Endodermal cell (in vitro differentiated cells): ENCODE measurements at places on chromosomes 16 and 17. TPM values are rescaled to one million over a fixed set of nuclear protein-coding genes. Genes with fewer than 3 reads are reported as not detected.

SLFN12L gene
- total RNA-seq = not detected in 2 replicates

GRCh38 chr16:866252-866896, 65.8 kb upstream of the GNG13 start:
- H3K4me3 ChIP-seq = no peak overlapping the region
- no peak for DNase-seq
- H3K27me3 ChIP-seq = no peaks in the 10 kb centered on the region
- H3K36me3 ChIP-seq = no peaks in the 10 kb centered on the region

DNA sequence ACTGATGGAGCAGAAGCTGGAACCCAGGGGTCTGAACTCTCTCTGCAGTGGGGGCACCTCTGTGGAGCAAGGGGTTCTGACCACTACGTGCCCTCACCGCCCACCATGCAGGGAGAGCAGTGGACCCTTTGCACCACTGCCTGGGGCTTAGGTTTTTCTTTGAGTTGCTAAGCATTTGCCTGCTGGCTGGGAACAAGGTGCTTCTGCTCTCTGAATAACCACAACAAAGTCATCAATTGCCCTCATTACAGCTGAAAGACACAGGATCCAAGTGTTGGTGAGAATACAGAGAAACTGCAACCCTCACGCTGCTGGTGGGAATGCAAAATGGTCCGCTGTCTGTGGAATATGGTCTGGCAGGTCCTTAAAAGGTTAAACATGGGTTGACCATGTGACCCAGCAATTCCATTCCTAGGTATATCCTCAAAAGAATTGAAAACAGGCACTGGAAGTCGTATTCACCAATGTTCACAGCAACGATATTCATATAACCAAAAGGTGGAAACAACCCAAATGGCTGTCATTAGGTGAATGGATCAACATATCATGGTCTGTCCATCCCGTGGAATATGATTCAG, 22.8 kb downstream of the NLRC3 start:
- DNase-seq = no peak
- no peaks in the 10 kb centered on the region for H3K36me3 ChIP-seq
- H3K4me1 ChIP-seq = no peaks in the 10 kb centered on the region
- no peak overlapping the region for H3K4me3 ChIP-seq

CCL3 gene
- not detected in 3 replicates for total RNA-seq

DNA sequence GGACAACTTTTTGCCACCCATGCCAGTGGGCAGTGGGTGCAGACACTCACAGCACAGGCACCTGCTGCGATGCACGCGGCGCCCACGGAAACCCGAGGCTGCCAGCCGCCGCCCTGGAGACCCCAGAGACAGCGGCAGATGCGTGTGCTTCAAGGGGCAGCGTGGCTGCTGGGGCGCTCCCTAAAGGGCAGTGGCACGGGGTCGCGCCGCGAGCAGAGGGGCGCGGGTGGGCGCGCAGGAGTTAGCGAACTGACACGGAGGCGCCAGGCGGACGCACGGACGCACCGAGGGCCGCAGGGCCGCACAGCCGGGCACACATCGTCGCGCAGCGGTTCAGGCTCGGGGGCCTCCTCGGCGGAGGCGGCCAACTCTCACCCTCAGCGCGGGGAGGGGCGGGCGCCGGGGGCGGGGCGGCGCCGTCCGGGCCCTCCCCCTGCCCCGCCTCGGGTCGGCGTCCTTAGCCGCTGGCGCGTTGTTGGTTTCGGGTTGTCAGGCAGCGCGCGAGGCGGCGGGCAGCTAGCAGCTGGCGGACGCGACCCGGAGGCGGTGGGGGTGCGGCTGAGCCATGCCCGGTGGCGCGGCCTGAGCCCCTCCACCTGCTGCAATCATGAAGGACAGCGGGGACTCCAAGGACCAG, at the start of gene KIF19:
KIF19 (plus strand) TSS at position 484 of the 637 bp plus-strand sequence; CDS start at position 608, 124 bp downstream.
- H3K27me3 ChIP-seq = peaks cover 36% of the 10 kb centered on the region
- H3K4me3 ChIP-seq = peak within 1 kb of the TSS; percentile 80
- no peaks in the 10 kb centered on the region for H3K4me1 ChIP-seq

DNA sequence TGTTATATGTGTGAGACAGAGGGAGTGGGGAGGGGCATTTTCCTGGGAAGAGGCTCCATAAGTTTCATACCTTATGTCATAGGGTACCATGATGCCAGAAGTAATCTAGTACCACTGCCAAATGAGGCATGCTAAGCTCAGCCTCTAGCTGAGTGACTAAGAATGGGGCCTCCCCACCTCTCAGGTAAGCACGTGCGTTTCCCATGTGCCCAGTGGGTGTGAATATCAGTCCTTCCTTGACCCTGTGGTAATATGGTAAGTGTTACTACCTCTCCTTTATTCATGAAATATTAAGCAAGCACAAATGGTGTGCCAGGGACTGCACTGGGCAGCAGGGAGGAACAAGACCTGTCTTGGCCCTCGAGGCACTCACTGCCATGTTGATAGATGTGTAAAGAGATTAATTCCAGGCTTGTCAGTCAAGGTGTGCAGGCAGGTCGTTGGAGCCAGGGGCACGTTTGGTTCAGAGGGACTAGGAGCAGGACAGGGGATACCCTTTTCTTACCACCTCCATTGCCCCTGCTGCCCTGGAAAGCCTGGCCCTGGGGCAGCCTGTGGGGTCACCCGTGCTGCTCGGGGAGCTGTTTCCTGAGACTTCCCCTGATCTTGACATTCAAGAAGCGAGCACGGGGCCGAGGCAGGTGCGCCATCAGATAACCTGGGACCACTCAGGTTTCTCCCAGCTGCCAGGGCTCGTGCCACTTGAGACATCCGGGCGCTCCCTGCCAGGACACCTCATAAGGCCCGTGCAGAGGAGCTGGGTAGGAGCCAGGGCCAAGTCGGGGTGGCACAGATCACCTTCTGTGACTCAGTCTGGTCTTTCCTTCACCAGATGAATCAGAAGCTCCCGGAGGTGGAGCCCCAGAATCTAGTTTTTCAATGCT, 8.8 kb downstream of the RSAD1 start:
- H3K4me3 ChIP-seq = no peak overlapping the region
- H3K4me1 ChIP-seq = no peaks in the 10 kb centered on the region
- no peak for DNase-seq

DNA sequence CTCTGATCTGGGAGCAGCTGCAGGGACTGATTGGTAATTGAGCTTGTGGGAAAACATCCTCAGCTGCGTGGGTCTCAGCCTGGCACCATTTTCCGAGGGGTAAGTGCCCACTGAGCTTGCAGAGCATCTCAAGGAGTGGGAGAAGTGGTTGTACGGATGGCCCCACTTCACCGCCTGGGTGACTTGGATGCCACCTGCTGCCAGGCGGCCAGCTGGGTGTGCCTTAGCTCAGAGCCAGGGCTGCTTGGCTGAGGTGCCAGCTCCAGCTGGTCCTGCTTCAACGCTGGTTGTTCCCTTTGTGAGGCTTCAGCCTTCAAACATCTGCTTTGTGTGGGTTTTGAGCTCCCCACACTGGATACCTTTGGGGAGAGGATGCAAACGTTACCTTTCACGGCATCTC, 482.7 kb upstream of the EEF2KMT start:
- no peak overlapping the region for H3K27ac ChIP-seq
- no peaks in the 10 kb centered on the region for H3K4me1 ChIP-seq
- H3K4me3 ChIP-seq = no peak overlapping the region
- H3K36me3 ChIP-seq = no peaks in the 10 kb centered on the region

DNA sequence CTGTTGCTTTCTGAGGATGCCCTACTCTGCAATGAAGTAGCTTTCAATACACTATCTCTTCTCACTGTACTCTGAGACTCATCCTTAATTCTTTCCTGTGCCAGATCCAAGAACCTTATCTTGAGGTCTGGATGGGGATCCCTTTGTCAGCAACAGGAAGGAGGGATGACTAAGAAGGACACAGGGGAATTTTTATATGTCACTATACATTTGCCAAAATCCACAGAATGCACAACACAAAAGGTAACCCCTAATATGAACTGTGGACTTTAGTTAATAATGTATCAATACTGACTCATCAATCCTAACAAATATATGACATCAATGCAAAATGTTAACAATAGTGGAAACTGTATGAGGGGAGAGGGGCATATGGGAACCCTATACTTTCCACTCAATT, 4.7 kb upstream of the RBBP6 start:
- H3K27me3 ChIP-seq = no peaks in the 10 kb centered on the region
- H3K4me3 ChIP-seq = no peak overlapping the region
- no peaks in the 10 kb centered on the region for H3K4me1 ChIP-seq
- H3K36me3 ChIP-seq = no peaks in the 10 kb centered on the region

ARRB2 gene
- 50.4 to 54.1 TPM (median 51.8 TPM) in 3 replicates for total RNA-seq

- no peaks in the 10 kb centered on the region for H3K27me3 ChIP-seq
- H3K4me3 ChIP-seq = peak overlapping the region; percentile 75
- H3K4me1 ChIP-seq = no peaks in the 10 kb centered on the region
These were observed 12.7 kb upstream of the N4BP1 start for GRCh38 chr16:48622456-48623303.

FAM171A2 gene
- 46.3 and 51.9 TPM in 2 replicates for total RNA-seq

DNA sequence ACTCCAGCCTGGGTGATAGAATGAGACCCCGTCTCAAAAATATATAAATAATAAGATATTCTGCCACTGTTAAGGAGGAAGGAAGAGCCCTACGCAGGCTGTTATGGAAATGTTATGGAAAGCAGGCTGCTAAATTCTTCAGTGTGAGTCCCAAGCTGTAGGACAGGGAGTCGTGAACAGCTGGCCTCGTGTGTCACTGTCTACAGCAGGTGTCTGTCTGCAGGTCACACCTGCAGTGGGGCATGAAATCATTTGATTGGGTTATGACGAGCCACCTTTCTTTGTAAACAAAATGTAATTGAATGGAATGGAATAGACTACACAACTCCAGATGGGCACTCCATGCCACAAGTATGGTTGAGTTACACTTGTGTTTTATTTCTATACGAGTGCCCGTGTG, 15.6 kb upstream of the LITAF start:
- DNase-seq = no peak
- H3K4me3 ChIP-seq = no peak overlapping the region
- H3K27me3 ChIP-seq = no peaks in the 10 kb centered on the region
- H3K36me3 ChIP-seq = no peaks in the 10 kb centered on the region
- H3K4me1 ChIP-seq = peaks cover 4% of the 10 kb centered on the region

GRCh38 chr17:37365589-37365988, 10.2 kb upstream of the C17orf78 start:
- no peaks in the 10 kb centered on the region for H3K4me1 ChIP-seq
- no peaks in the 10 kb centered on the region for H3K27me3 ChIP-seq
- H3K27ac ChIP-seq = no peak overlapping the region
- H3K36me3 ChIP-seq = no peaks in the 10 kb centered on the region

GRCh38 chr17:57337390-57337789, 81.1 kb downstream of the MSI2 start:
- no peaks in the 10 kb centered on the region for H3K4me1 ChIP-seq
- H3K36me3 ChIP-seq = no peaks in the 10 kb centered on the region
- peak overlapping the region; percentile 29 for H3K27ac ChIP-seq
- no peak overlapping the region for H3K4me3 ChIP-seq
- DNase-seq = no peak
- H3K27me3 ChIP-seq = no peaks in the 10 kb centered on the region

KIF19 gene
- total RNA-seq = 0.27 to 3.2 TPM (median 0.72 TPM) in 3 replicates

DNA sequence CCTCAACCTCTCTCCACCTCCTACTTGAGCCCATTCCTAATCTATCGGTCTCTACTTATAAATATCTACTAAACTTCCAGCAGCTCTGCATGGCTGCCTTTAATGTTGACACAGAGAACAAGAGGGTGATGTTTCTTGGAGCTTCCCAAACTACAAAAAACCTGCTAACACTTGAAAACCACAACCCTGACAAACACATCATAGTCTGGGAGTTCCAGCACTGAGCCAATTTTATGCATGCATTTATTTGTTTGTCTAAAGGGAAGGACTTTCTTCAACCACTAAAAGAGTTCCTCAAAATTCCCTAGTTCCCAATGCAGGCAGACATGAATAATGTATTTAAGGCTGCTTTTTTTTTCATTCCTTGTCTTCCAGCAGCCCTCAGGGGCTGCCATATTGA, 331.8 kb upstream of the XYLT1 start:
- H3K27me3 ChIP-seq = no peaks in the 10 kb centered on the region
- no peaks in the 10 kb centered on the region for H3K36me3 ChIP-seq
- no peak overlapping the region for H3K27ac ChIP-seq
- DNase-seq = no peak
- no peak overlapping the region for H3K4me3 ChIP-seq

GRCh38 chr16:29848420-29849297, 14.4 kb downstream of the CDIPT start:
- no peaks in the 10 kb centered on the region for H3K36me3 ChIP-seq
- H3K27ac ChIP-seq = no peak overlapping the region
- H3K4me3 ChIP-seq = no peak overlapping the region
- DNase-seq = peak; percentile 93

DNA sequence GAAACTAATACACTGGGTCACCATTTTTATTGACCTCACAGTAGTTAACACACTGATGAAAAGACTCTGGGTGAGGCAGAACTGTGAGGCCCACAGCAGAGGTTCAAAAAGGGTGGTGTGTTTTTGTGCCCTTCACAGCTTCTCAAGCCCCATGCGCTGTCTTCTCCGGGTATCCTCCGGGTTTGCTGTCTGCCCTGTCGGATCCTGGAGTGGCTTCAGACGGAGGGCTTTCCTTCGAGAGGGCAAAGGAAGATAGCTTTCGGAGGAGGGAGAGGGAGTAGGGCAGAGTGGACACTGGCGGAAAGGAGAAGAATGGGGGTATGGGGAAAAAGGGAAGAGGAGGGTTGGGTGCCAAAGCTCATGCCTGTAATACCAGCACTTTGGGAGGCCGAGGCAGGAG, 80.8 kb downstream of the CYLD start:
- H3K36me3 ChIP-seq = no peaks in the 10 kb centered on the region
- H3K4me1 ChIP-seq = no peaks in the 10 kb centered on the region
- no peak for DNase-seq
- no peak overlapping the region for H3K27ac ChIP-seq
- no peak overlapping the region for H3K4me3 ChIP-seq
- H3K27me3 ChIP-seq = no peaks in the 10 kb centered on the region

DNA sequence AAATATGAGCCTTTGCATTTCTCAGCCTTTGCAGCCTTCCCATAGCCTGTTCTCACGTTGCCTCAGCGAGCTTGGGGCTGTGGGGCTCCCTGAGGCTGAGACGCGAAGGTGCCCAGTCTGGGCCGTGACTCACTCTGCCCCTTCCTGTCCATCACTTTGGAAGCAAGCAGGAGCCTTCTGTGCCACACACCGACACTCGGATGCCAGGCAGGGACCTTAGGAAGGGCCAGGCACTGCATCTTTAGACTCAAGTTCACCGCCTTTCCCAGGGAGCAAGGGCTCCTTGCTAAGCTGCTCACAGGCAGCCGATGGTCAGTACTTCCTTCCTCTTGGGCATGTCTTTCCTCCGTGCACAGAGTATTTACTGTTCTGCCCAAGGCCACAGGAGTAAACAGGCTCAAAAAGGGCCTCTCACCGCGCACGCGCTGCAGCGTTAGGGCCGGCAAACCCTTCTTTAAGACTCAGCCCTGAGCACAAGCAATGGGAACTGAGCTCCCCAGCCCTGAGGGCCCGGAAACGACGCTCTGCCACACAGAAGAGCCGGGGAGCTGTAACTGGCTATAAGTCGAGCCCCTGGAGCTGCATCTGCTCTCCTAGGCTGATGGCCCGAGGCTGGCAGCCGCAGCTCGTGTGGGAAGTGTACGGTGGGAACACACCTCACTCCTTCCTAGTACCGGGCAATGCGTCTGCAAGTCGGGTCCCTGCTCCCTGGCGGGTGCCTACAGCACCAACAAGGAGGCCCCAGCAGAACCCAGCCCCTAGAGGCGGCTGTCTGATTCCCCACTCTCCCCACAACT, 7.2 kb downstream of the TIMM22 start:
- no peak overlapping the region for H3K27ac ChIP-seq
- H3K27me3 ChIP-seq = no peaks in the 10 kb centered on the region
- peaks cover 11% of the 10 kb centered on the region for H3K4me1 ChIP-seq

- H3K27me3 ChIP-seq = no peaks in the 10 kb centered on the region
- DNase-seq = no peak
- H3K36me3 ChIP-seq = no peaks in the 10 kb centered on the region
- H3K4me1 ChIP-seq = no peaks in the 10 kb centered on the region
- no peak overlapping the region for H3K27ac ChIP-seq
- no peak overlapping the region for H3K4me3 ChIP-seq
These were observed 105.4 kb downstream of the STX8 start for GRCh38 chr17:9470171-9470570.

OR1A1 gene
- not detected in 2 replicates for total RNA-seq
